ENCODE measurements at places on chromosomes 16 and 17.

GRCh38 chr16:11743308-11744074, 834 bp upstream of the TXNDC11 start:
- no peak for DNase-seq

DNA sequence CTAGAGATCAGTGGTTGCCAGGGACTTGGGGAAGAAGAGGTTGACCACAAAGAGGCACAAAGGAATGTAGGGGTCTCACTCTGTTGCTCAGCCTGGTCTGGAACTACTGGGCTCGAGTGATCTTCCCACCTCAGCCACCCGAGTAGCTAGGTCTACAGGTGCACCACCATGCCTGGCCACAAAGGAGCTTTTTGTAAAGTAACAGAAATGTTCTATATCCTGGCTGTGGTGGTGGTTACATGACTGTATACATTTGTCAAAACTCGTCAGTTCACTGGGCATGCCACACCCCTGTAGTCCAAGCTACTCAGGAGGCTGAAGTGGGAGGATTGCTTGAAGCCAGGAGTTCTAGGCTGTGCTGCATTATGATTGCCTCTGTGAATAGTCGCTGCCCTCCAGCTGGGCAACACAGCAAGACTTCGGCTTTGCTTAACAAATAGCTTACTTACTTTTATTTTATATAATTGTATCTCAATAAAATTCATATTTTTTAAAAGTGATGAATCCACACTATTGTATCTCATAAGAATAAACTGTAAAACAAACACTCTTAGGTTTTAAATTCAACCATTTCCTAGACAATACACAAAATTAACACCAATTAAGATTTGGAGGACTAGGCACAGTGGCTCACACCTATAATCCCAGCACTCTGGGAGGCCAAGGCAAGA, 5.0 kb downstream of the SKA2 start:
- no peak for DNase-seq

- DNase-seq = no peak
Observed at GRCh38 chr17:12624211-12624610, 41.5 kb upstream of the MYOCD start.

DNA sequence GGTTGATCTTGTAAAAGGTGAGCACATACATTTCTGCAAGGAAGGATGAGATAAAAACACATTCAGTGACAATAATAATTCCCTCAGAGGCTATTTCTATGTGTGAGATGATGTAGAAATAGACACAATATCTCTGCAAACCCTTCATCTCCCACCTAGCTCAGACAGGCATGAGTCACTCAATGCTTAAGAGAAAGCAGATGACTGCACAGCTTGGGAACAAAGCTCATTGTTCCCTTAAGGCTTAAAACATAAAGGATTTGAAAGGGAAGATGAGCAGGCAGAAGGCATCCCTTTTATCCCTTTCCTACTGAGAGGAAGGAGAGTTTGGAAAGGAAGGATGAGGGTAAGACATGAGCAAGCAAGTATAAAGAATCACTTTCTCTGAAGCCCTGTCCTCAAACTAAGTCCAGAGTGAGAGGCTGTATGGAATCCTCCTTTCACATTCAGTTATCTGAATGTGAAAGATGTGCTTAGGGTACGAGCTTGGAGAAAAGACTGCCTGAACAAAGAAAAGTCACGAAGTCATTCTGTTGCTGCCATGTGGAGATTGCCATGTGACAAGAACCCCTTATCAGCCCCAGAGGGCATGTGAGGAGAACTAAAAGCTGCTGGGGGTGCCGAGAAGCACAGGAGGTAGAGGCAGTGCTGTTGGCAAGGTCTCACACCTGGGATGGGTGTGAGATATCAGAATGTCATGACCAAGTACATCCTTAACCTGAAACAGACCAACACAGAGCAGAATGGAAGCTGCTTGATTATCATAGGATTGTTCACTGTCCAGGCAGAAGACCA, 58.2 kb downstream of the CNTNAP4 start:
- DNase-seq = no peak

DNA sequence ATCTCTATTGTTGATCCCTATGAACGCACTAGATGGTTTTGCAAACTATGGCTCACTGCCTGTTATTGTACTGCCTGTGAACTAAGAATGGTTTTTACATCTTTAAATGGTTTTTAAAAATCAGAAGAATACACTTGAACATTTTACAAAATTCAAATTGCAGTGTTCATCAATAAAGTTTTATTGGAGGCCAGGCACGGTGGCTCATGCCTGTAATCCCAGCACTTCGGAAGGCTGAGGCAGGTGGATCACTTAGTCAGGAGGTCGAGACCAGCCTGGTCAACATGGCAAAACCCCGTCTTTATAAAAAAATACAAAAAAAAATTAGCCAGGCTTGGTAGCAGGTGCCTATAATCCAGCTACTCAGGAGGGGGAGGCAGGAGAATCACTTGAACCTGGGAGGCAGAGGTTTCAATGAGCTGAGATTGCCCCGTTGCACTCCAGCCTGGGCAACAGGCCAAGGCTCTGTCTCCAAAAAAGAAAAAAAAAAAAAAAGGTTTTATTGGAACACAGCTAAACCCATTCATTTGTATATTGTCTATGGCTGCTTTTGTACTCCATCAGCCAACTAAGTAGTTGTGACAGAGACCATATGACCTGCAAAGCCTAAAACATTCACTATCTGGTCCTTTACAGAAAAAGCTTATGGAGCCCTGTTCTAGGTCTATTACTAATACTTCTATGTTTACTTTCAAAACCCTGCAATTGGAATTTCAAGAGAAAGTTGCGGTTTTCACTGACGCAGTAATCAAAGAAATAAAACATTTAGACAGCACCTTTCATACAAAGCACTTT, 18.9 kb downstream of the IKZF3 start:
- DNase-seq = no peak

Data from hepatic stellate cell (primary cell).